Amniotic stem cell (primary cell): ENCODE measurements at places on chromosomes 3 and 15.

GRCh38 chr3:24830230-24831152, 335.8 kb upstream of the THRB start:
- no peak for DNase-seq

DNA sequence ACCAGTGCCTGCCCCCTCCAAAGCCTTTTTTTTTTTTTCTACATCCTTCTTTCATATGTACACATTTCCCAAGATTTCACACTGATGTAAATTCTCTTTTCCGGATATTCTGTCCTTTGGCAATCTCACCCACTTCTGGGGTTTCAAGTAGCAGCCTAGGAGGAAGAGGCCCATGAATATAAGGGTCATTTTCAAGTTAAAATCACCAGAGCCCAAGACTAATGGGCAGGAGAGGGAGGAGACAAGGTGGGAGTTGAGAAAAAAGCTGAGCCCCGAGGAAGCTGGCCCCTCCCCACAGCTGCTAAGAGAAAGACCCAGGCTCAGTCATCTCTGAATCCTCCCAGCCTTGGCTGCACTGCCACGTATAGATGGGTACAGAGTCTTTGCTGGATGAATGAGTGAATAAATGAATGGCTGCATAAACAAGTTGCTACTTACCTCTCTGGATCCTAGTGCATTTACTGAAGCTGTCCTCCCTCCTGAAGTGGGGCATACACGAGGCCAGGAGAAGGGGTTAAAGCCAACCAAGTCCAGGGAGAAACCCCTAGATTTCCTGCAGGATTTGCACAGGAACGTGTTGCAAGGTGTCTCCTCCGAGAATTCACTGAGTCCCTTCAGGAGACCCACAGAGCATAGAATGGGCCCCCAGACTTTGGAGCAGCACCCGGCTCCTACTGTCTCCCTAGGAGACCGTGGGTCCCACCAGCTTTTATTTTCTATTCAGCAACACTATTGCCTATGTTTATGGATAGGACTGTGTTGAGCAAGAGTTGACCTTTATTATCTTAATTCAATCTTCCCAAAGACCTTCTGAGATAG, 100.8 kb upstream of the LIPC start:
- no peak for DNase-seq

DNA sequence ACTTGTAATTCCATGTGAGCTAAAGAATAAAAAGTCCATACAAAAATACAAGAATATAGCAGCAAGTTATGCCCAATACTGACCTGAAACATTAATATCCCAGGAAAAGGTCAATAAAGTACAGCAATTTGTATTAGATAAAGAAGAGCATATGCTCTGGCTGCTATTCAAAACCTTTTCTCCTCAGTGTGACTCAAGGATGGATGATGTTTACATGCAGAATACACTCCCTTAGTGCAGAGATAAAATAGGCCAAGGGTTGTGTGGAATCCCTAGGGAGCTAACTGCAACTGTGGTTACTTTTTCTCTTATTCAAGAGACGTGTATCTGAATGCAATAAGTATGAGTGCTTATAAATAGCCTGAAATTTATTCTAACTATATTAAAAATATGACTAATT, 78.7 kb downstream of the SLC9A9 start:
- no peak for DNase-seq

DNA sequence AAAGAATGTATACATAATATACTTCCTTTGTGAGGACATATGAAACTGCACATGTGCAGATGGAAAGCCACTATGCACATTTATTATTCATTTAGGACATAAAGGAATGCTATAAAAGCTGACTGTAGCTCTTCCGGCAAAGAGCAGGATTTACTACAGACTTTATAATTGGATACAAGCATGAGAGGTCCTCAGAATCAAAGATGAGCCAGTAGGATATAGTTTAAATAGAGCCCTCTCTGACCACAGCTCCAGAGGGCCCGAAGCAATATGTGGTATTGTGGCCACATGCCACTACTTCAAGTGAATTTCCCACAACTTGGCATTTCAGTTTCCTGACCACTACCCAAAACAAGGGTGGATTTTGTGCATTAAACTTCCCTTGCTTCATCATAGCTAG, 140.9 kb downstream of the ATP8B4 start:
- no peak for DNase-seq

DNA sequence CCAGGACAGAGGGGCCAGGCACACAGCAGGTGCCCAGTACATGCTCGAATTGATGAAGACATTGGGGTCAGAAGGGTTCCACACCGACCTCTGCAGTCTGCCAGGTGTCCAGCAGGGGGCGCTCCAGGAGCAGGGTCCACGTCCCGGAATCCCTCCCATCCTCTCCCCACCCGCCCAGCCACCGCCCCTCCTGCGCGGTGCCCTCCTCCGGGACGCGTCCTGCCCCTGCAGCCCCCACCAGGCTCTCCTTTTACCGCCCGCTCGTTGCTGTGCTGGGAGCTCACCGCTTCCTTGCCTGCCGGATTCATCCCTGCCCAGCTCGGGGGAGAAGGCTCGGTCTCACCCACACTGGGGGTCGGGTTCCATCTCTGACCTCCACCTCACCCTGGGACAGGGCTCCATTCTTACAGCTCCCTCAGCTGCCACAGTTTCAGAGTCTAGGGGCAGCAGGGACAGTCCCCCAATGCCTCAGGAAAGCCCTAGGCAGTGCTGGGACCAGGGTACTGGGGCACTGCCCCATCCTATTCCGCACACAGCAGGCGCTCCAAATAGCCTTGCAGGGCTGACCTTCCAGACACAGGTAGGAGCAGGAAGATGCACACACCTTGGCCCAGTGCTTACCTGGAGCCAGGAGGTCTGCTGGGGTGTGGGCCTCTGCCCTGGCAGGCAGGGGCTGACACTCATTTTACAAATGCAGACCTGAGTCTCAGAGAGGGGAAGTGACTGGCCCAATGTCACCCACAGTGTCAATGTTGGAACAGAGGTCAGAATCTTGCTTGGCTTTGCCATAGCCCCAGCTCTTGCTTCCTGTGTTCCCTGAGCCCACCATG, 31.0 kb downstream of the GRIP2 start:
- DNase-seq, result no peak

DNA sequence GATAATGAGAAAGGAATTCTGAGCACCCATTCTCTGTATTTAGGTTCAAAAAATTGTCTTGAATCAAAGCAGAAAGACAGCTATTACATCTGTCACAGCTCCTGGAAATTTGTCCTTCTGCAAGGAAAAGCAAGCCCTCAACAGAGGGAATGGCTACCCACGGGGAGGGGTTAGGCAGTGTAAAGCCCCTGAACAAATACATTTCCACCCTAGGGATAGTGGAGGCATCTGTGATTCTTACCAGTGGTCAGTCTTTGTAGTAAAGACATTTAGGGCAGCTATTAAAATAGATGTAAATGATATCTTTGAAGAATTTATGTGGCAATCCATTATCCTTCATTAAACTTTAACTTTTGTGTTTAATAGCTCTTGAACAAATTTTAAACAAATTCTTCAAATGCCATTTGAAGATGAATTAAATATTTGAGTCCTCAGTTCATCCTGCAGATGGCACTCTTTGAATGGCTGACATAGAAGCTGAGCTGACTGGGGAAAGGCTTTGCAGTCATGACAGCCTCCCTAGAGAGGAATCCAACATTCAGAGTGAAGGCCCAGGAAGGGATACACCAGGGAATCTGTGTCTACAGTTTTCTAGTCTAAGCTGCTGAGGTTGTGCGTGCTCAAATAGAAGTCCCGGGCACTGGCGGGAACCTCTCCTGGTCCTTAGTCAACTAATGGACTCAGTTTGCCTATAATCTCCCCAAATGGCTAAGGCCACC, 359.7 kb upstream of the ROPN1 start:
- peak; percentile 67 for DNase-seq
